ENCODE measurements at places on chromosomes 4 and X.

DNA sequence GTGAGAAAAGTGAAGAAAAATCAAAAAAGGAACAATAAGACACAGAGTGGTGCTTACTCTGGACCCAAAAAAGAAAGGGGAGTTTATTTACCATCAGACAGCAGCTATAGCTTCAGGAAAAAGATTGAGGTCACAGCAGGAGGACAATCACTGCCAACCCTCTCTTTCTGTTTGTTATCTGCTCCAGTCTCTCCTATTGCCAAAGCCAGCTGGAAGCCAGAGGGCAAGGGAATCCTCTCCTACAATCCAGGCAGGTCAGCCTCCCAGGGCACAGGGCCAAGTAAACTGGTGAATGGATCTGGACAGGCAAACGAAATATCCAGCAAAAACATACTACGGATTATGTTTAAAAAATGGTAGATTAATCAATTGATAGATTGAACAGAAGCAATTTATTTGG lies 306.9 kb upstream of the SLIT2 start:
- DNase-seq: no peak

DNA sequence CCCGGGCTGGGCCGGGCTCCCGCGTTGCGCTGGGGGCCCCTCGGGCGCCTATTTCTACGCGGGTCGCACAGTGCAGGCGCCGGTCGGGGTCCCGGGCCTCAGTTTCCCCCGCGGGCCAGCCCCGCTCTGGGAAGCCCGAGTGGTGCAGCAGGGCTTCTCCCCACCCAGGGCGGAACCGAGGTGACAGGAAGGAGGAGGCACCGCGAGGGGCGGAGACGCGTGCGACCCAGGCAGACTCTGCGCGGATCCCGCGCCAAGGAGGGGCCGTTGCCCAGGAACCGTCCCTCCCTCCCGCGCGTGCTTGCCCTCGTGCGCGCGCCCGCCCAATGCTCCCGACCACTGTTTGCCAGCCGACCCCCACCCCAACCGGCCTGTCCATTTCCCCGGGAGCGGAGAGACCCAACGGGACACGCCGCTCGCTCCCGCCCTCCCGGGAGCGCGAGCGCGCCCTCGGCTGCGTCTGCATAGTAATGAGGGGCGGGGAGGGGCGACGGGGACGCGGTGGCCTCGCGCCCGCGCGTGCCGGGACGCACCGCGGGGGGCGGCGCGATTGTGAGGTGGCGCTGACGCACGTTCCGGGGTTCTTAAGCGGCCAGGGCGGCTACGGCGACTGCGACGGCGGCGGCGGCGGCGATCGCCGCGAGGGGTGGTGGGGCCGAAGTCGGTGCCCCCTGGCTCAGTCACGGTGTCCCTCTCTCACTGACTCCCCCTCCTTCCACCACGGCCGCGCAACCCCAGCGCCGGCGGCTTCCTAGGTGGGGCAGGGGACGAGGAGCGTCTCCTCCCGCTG lies at the start of gene CPEB2:
Gene CPEB2, plus strand, starts transcription at position 613 of the 790 bp plus-strand sequence. CDS start 193 bp downstream, outside the sequence.
- peak; percentile 97 for DNase-seq

- DNase-seq: peak; percentile 43
These were observed 449.6 kb downstream of the FSTL5 start for GRCh38 chr4:161714022-161714751.

GRCh38 chr4:78781924-78782323 lies 5.8 kb downstream of the BMP2K start:
- DNase-seq: no peak

- DNase-seq: no peak
These were observed 49.0 kb downstream of the DDX3X start for GRCh38 chrX:41382714-41383645.

- DNase-seq: no peak
These were observed 85.6 kb upstream of the CPEB2 start for GRCh38 chr4:14916554-14917297.

DNA sequence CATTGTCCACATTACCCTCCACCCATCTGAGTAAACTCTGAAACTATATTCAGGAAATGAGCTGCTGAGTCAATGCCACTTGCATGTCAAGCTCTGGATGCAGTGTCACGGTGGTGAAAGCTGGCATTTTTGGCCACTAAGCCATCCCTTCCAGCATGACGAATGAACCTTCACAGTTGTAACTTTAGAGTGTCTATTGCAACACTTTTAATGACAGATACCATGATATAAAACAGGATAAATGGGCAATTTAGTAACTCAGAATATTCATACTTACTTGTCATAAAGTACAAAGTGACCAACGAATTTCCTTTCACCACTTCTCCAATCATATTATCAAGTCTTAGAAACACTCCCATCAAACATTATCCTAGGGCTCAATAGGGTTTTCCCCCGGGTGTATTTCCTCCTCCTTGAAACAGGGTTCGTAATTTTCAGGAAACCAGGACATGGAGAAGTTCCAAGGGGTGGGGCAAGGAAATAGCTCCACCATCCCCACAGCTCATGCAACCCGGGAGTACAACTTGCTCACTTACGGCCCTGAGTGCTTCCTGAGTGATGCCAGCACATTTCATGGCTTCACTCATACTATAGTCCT lies 73.1 kb downstream of the MTHFD2L start:
- no peak for DNase-seq

DNA sequence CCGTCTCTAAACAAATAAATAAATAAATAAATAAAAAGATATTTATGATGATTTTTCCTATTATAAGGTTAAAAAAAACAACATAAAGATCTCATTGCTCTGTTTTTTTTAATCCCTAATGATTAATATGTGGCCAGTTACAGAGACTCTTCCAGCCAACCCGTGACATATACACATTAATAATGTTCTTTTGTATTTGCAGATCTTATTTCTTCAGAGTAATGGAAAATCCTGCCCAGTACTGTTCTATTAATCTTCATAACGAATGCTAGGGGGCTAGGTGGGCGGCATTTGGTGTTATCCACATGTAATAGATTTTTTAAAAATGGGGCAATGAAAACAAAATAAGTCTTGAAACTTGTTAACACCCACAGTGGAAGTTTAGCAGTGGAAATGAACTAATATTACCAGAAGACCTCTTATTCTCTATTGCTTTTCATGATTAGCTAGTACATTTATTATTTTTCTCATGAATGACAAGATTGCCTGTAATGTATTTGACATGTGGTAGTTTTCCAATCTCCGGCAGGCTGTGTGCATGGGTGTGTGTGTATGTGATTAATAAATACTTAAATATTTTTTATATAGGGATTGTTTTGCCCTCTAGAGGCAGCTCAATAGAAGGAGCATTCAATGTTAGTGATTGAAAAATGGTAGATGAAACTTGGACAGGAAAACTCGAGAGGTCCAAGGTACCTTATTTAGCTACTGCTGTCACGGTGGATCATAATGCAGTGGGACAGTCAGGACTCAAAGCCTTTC lies 457.4 kb downstream of the IL1RAPL1 start:
- no peak for DNase-seq

- no peak for DNase-seq
These were observed 8.4 kb upstream of the HERC3 start for GRCh38 chr4:88583631-88584470.

DNA sequence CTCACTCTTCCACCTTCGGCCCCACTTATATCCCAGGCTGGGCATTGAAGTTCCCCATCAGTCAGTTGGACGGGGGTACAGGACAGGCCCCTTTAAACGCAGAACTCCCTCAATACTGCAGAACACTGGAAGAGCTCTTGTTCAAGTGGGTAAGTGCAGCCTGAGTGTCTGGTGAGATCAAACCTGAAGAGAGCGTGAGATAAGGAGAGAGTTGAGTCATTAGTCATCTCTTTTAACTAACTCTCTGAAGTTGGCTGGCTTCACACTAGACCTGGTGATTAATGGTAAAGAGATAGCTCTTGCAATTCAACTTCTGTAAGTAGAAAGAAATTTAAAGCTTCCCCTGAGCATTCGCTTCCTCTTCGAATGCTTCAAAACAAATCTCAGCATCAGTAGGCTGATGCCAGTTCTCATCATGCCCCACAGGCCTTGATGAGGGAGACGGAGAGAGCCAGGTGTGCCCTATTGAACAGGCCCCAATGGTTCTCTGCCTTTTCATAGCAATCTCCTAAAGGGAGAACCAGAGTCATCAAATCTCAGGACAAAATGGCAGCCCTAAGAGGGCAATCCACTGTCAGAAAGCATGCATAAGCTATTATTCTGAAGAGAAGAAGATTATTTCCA lies 41.0 kb upstream of the JADE1 start:
- DNase-seq: no peak

DNA sequence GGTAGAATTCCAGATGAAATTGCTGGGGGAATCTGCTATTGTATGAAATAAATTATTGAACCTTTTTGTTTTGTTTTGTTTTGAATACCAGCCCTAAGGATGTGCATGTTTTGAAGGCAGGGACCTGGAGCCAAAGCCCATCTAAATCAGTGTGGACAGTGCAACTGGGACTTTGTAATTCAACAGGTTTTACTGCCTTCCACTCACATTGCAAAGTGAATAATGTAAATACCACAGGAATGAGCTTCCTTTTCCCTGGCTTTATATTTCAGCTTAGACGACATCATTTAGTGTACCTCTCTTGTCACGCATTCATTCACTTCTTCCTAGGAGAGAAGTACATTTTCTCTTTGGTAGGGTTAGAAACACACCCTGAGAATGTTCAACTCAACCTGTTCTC lies 795.0 kb downstream of the CENPC start:
- no peak for DNase-seq
